ENCODE measurements at places on chromosomes 3 and 15.

GRCh38 chr3:121436074-121436473 is 109.7 kb downstream of the POLQ start:
- no peak for DNase-seq

DNA sequence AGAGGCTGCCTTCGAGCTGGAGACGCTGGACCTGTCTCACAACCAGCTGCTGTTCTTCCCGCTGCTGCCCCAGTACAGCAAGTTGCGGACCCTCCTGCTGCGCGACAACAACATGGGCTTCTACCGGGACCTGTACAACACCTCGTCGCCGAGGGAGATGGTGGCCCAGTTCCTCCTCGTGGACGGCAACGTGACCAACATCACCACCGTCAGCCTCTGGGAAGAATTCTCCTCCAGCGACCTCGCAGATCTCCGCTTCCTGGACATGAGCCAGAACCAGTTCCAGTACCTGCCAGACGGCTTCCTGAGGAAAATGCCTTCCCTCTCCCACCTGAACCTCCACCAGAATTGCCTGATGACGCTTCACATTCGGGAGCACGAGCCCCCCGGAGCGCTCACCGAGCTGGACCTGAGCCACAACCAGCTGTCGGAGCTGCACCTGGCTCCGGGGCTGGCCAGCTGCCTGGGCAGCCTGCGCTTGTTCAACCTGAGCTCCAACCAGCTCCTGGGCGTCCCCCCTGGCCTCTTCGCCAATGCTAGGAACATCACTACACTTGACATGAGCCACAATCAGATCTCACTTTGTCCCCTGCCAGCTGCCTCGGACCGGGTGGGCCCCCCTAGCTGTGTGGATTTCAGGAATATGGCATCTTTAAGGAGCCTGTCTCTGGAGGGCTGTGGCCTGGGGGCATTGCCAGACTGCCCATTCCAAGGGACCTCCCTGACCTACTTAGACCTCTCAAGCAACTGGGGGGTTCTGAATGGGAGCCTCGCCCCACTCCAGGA is 21.1 kb downstream of the NRROS start:
- no peak for DNase-seq

- peak; percentile 42 for DNase-seq
Measured at GRCh38 chr3:190504354-190505125, 9.3 kb upstream of the IL1RAP start.

- DNase-seq, result no peak
Measured at GRCh38 chr15:68510558-68510957, 68.2 kb upstream of the CORO2B start.

- no peak for DNase-seq
Measured at GRCh38 chr15:92421976-92422375, 28.3 kb downstream of the ST8SIA2 start.

GRCh38 chr15:46685096-46685495 is 1032.2 kb upstream of the SEMA6D start:
- no peak for DNase-seq

DNA sequence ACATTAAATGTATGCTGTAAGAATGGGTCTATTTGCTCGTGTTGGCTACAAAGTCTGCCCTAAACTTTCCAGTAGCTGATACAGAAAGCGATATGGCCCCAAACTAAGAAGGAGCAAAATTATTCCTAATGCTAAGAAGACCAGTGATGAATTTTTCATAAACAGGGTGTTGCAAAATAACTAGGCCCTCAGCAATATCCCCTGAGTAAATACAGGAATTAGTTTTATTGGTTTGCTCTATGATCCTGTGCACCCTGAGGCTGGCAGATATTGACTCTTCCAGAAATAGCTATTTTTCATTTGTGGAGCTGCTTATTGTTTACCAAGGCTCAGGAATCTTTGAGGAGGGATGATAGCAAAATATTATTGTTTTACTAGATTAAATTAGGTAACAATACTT is 60.9 kb upstream of the CCNL1 start:
- DNase-seq, result no peak

DNA sequence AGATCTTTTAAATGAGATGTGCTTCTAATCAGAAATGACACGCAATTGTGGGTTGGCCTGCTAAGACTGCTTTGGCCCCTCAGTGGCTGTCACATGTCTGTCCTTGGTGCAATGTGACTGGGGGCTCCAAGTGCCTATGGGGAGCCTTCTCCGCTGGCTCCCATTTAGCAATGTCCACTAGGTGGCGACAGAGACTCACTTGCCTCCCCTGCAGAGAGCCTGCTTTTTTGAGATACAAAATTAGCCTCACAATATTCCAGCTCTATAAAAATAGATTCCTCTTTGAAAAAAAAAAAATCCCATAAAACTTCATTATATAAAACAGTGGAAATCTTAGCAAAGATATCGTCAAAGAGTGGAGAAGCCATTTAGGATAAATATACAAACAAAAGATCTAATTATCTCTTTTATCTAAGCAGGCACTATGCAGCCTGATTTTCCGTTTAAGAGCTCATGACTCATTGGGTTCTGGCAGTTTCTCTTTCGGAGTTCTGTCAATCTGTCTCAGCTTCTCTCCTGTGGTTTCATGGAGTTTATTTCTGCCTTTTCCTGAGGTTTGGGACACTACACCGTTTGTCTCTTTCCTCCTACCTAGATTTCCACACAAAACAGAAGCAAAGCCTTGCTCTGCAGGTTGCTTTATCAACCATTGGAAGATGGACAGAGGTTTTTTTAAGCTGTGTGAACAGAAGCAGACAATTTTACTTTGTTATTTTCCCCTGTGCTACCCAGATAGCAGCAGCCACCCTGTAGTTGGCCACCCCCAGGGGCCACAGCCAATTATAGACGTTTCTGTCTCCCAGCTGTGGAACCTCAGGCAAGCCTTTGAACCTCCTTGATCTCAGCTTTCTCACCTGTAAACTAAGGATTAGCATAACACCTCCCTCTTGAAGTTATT is 68.4 kb upstream of the TNFAIP8L3 start:
- DNase-seq, result peak; percentile 70

- no peak for DNase-seq
Measured at GRCh38 chr3:24043985-24044384, 98.9 kb downstream of the NR1D2 start.

- no peak for DNase-seq
Measured at GRCh38 chr3:191792580-191792979, 331.6 kb downstream of the PYDC2 start.

DNA sequence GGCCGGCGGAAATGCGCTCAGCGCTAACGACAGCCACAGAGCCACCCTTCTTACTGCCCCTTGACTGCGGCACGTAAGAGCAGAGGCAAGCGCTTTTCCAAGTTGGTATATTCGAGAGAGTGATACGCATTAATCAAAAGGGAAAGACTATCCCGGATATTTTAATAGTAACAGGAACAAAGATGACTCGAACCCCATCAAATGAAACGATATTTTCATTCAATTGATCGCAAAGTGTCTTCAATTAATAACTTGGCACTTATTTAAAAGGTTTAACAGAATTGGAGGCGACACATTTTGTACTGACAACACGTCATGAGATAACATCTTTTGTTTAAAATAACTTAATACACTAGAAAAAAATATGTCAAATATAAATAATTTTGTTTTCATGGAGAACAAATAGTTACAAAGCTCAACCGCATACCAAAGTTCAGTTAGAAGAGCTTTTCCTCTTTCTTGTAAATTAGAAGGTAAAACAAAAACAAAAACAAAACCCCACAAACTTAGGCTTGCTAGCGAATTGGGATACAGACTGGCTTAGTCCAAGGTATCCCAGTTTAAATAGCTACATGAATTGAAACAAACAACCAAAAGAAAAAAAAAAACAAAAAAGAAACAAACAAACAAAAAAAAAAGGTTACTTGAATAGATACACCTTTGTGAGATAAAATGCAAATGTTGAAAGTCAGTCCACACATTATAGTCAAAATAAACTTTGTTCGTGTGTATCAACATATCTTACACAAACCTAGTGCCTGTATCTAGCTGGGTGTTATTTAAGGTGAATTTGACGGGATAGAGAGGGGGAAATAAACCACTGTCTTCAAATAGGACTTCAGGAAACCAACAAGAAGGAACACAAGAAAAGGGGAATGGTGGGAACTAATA is 10.2 kb downstream of the SHOX2 start:
- DNase-seq, result no peak

DNA sequence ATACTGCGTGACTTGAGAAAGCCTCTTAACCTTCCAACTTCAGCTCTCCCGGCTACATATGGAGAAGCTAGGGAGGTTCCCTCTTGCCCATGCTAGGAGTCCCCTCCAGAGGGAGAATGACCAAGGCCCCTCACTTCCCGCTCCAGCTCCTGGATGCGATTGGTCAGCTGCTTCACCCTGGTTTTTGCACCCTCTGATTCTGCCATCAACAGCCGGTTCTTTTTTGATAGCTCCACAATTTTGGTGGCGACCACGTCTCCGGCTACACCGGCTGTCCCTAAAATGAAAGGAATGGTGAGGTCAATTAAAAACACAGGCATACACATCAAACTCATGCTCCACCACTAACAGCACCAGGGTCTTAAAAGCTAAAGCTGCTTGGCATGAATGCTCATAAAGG is 20.6 kb downstream of the CCDC13 start:
- DNase-seq, result no peak

DNA sequence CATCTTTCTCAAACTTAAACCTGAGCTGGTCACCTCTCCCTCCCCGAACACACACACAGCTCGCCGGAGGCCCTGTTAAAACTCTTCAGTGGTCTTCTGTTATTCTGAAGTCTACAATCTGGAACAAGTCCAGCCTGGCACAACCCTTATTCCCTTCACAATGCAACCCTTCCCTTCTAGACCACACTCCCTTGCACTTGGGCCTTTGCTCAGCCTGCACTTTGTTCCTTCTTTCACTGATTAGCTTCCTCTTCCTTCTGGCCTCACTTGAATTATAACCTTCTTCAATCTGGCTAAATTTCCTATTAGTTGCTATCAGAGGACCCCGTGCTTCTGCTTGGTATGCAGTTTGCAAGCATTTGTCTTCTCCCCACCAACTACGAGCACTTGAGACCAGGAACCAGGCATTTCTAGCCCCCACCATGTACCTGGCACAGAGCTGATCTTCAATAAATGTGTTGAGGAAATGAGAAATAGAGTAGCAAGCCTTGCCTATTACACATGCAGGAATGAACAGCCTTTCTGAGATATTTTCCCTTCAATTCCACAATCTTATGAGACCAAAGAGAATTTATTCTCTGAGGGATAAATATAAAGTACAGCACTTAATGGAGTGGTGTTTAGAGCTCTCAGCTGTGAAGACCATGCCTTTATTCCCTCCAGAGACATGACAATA is 663.1 kb upstream of the ADAMTS9 start:
- DNase-seq, result no peak

DNA sequence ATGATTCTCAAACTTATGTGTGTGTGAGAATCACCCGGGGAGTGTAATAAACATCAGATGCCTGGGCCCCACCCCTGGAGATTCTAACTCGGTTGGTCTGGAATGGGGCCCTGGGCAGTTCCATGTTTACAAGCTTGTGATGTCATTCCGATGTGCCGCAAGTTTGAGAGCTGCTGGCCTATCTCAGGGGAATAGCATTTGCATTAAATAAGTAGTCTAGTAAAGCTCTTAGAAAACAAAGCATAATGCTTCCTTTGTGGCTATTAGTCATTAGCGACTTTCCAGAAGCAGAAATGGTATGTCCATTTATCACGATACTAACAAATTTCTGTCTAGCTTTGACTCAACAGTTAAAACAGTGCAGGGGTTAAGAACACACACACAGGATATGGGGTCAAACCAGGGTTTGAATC is 20.9 kb downstream of the PGBD4 start:
- no peak for DNase-seq

DNA sequence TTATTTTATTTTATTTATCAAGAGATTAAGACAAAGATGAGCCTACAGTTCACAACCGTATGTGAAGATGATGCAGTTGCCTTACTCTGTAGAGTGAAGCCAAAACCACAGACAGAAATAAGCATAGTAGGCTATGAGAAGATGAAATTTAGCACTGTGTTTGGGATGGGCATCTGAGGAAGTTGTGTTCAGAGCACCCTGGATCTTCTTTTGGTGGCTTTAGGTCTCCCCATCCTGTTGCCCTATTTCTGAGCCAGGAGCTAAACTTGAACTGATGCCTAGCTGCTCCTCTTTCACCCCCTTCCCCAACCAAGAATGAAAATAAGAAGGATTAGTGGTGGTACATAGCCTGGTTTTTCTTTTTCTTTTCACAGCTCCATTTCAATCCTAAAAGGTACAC is 328.1 kb upstream of the TBL1XR1 start:
- no peak for DNase-seq

Measured in HuH-7 (cell line).